Stimulated activated CD4-positive, alpha-beta T cell treated with anti-CD3 and anti-CD28 coated beads, Interleukin-12 subunit alpha, Interleukin-12 subunit beta, amount 100 ng/mL, for 48 hours (primary cell): ENCODE measurements at places on chromosomes 6 and 20.

- DNase-seq: no peak
Observed at GRCh38 chr6:150684161-150684560, 84.5 kb downstream of the PLEKHG1 start.

- DNase-seq: peak; percentile 33
Observed at GRCh38 chr6:47655719-47656595, 42.4 kb upstream of the ADGRF4 start.

GRCh38 chr20:5198651-5198924 lies 71.8 kb downstream of the CDS2 start:
- no peak for DNase-seq

- DNase-seq: no peak
Observed at GRCh38 chr20:15318682-15319081, 981.3 kb upstream of the FLRT3 start.

GRCh38 chr6:158756126-158756525 lies 63.0 kb downstream of the EZR start:
- no peak for DNase-seq

GRCh38 chr6:159533568-159533967 lies 159.5 kb downstream of the SOD2 start:
- DNase-seq: no peak

DNA sequence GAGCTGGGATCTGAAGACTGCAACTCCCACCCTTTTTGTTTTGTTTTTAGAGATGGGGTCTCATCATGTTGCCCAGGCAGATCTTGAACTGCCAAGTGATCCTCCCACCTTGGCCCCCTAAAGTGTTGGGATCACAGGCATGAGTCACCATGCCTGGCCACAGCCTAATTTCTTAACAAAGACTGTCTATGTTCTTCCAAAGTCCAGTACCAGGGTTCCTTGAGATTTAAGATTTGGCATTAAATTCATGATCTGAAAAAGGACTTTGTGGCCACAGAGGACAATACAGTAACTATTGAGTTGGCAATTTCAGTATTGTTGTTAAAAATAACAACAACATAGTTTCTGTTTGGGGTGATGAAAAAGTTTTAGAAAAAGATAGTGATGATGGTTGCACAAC lies 28.7 kb upstream of the BEND3 start:
- DNase-seq: no peak
